CD4-positive, alpha-beta T cell (primary cell): ENCODE measurements at places on chromosomes 5 and 9. TPM values are rescaled to one million over a fixed set of nuclear protein-coding genes. Genes with fewer than 3 reads are reported as not detected.

DNA sequence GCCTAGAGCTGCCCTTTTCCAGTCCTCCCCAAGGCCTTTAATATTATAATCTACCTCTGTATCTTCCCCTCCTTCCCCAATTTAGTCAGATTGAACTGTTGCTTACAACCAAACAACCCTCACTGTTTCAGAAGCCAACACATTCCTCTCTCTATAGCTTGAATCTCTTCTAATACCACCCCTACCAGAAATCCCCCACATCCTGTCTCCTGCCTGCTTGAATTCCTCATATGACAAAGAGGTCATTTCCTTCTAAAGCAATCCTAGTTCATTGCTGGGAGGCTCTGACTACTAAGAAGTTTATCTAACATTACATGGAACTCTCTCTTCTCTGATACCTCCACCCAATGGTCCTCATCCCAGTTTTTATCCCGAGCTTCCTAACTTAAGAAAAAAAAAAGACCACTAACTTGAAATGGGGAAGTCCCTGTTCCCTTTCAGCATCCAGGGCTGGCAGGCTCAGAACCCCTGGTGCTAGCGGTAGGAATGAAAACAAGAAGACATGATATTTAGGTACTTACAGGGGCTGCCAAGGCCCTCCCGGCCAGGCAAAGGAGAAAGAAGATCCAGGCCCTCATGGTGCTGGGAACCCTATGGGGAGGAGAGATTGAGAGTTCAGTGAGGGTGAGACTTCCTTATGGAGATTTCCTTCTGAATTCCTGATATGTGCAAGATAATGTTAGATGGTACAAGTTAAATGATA, 11.0 kb downstream of the SPARC start:
- no peak for DNase-seq

- no peak for DNase-seq
Observed at GRCh38 chr5:139611703-139612584, 36.2 kb upstream of the CXXC5 start.

GRCh38 chr5:172941067-172941516, 18.1 kb upstream of the RPL26L1 start:
- DNase-seq: no peak

DNA sequence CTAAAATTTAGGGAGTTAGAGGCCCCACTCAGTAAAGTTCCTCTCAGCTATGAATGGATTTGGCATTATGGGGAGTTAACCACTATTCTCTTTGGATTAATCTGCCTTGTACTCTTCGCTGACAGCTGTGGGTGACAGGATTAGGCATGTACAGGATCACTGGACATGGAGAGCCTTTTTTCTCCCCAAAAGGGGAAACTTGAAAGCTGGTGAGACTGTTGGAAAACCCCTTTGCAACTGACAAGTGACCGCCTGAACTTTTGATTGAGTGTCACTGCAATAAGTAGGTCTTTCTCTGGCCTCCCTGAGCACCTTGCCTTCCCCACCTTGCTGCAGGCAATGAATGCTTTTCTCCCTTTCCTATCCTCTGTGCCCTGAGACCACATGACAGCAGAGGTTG, 68.3 kb downstream of the ERP44 start:
- DNase-seq: no peak

- DNase-seq: no peak
Observed at GRCh38 chr5:74866596-74867162, 492 bp upstream of the FAM169A start.

DNA sequence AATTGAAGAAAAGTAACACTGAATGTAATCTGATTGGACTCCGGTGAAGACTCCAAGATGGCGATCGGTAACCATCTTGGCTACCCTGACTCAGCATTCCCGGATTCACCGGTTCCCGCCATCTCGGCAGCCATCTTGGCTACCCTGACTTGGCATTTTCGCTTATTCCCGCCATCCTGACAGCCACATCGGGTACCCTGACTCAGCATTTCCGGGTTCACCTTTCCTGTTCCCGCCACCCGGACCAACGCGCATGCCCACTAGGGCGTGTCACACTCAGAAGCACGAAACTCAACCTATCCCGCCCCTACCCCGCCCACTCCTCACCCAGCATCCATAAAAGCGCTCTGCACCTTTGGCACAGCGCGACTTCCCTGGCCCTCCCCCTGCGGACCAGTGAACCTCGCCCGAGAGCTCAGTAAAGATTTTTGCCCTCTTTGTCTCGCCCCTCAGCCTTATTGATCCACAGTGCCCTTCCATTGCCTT, 17.2 kb downstream of the SPTLC1 start:
- DNase-seq: peak; percentile 65

- DNase-seq: no peak
Observed at GRCh38 chr9:129289131-129289731, 111.2 kb upstream of the IER5L start.

GRCh38 chr9:137002646-137003041, 6.3 kb upstream of the CLIC3 start:
- DNase-seq: no peak

Gene C8G
- not detected for total RNA-seq

Gene GPR150
- 0.75 TPM for total RNA-seq

Gene PTGS1
- 0.27 TPM for total RNA-seq
